HT1080 (cell line): ENCODE measurements at places on chromosomes 2 and 18.
A peak's percentile ranks its signal among the peaks of the same experiment; 100 is the strongest.

GRCh38 chr18:58884680-58885079 lies 20.0 kb downstream of the ZNF532 start:
- DNase-seq: no peak

DNA sequence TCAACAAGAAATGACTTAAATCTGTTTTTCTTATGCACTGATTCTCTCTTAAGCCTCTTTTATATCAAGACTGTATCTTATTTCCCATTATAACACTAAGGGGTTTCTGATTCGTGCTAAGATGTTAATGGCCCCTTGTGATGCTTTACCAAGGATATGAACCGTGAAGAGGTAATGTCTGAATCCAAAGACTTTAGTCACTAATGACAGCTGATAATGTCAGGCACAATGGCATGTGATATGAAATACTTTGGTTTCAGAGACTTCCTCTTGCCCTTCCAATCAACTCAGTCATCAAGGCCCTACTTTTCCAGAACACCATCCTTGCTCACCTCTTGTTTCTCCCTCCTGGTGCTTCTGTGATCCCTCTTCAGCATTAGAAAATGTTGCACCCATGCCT lies 262.8 kb downstream of the KCNE4 start:
- DNase-seq: peak; percentile 21

GRCh38 chr18:36012891-36013290 lies 40.4 kb downstream of the RMP24 start:
- DNase-seq: no peak

DNA sequence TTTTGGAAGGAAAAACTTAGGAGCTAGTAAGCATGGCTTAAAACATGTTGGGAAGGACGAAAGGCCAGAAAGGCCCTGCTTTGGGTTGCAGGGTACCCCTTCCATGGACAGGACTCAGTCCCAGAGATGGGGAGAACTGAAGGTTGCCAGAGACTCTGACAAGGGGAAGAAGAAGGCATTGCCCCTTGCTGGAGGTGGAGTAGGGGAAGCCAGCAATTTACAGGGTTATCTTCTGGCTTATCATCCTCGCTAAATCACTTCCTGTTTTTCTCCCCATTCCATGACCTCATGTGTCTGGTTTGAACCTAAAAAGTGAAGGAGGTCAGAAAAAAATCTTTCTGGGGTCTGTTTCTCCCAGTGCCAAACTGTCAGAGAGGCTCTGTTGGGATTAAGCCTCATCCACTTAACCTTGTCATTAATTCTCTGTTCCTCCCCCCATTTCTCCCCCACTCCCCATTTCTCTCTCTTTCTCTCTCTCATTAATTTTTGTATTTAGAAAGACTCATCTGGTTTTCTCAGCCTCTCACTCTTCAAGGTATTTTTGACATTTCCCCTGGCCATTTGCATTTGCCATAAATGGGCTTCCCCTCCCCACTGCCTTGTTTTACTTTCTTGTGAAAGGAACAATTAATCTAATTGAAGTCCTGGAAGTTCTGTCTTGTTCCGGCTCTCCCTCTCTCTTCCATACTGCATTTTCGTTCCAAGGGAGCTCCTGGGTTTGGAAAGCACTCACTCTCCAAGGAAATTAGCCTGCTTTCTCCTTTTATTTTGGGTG lies 17.4 kb downstream of the NRP2 start:
- DNase-seq: no peak

DNA sequence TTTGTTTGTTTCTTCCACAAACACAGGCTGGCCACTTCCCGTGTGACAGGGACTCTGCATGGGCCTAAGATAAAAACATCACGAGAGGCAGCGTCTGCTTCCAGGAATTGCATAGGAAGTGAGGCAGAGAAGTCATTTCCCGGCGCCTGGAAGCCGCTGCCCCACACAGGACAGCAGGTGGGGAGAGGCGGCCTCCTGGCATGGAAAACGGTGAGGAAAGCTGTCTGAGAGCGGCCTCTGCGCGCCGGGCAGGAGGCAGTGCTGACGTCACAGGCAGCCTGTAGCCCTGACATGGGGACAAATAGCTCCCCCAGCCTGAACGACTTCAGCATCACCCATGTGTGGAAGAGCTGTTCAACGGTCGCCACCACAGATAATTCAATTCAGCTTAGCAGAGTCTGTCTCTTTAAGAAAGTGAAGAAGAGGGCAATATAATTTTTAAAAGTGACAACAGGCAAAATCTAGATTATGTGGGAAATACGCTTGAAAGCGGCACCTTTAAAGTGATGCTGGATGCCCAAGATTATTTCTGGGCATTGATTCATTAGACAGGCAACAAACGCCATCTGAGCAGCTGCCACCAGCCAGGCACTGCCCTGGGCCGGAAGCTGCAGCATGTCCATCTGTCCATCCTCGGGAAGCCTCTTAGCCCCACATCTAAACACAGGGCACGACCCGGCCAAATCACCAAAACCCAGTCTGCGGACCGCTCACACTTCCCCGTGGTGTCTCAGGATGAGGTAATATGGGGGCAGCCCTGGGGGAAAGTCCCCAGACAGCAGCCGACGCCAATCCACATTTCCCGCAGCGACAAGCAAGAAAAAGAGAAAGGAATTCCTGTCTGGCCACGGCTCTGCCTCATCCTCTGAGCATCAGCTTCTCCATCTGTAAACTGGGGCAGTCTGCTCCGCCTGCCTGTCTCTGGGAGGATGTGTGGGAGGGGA lies 138.9 kb downstream of the PXDN start:
- no peak for DNase-seq

GRCh38 chr2:215885536-215885935 lies 127.8 kb downstream of the MREG start:
- no peak for DNase-seq

- no peak for DNase-seq
Observed at GRCh38 chr2:160889439-160890170, 270.6 kb upstream of the TANK start.

GRCh38 chr18:9243029-9243428 lies 91.5 kb upstream of the TWSG1 start:
- DNase-seq: no peak

- DNase-seq: no peak
Observed at GRCh38 chr18:5166606-5167280, 30.3 kb downstream of the AKAIN1 start.

- DNase-seq: no peak
Observed at GRCh38 chr2:145617906-145618305, 1098.0 kb upstream of the ZEB2 start.

GRCh38 chr2:11319939-11320338 lies 24.5 kb downstream of the ROCK2 start:
- DNase-seq: no peak

- no peak for DNase-seq
Observed at GRCh38 chr2:232058931-232059330, 97.4 kb downstream of the DIS3L2 start.

DNA sequence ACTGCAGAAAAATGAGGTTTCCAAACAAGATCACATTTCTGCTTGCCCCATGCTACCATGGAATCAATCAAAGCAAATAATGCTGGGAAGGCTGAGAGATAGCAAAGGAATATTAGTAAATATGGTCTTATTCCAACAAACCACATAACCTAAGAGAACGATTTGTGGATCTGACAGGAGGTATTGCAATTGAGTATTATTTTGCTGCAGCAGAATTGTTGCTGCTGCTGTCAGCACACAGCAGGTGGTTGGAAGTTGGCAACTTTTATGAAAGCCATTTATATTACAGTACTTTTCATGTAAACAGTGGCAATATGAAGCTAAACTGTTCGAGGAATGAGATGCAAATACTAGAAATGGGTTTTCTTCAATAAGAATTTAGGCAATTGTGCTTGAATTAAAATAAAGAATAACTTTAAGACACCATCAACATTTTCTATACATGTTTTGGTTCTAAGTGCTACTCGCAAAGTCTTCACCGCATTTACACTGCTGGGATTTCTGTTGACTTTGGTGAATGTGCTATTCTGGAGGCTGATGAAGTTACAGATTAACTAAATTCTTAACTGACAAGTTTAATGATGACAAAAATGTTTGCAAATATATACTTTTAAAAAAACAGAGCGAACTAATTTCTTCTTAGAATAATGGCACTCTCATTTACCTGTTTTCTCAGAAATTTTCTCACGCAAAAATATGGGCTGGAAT lies 1285.7 kb downstream of the CNTNAP5 start:
- DNase-seq: no peak

GRCh38 chr2:28664120-28664842 lies 87.3 kb upstream of the PPP1CB start:
- DNase-seq: no peak

DNA sequence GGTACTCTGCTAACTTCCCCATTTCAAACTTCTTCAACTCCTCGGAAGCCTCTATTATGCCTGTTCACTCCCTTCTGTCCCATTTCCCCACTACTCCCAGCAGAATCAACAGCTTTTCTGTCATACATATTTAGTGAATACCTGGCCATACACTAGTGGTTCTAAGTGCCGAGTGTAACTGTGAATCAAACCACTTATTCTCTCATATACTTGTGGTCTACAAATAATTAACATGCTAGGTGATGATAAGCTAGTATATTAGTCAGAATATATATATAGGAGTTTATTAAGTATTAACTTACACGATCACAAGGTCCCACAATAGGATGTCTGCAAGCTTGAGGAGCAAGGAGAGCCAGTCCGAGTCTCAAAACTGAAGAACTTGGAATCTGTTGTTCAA lies 150.7 kb downstream of the CCDC102B start:
- DNase-seq: no peak

GRCh38 chr2:148720501-148721001 lies 76.0 kb downstream of the EPC2 start:
- no peak for DNase-seq

DNA sequence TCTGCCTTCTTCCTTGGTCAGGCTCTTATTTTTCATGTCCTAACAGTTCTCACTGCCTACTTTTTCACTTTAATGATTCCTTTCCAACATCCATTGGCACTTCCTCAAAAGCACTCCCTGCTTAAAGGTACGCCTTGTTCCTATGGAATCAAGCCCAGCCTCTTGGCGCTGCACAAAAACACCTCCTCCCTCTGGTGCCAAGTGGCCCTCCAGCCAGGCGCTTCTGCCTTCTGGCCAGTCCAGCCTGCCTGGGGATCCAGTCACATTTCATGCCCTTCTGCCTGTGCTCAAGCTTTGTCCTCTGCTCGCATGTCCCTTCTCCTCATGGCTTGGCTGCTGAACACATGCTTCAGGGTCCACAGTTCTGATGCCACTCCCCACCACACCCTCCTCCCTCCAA lies 6.3 kb downstream of the TPRKB start:
- DNase-seq: no peak

DNA sequence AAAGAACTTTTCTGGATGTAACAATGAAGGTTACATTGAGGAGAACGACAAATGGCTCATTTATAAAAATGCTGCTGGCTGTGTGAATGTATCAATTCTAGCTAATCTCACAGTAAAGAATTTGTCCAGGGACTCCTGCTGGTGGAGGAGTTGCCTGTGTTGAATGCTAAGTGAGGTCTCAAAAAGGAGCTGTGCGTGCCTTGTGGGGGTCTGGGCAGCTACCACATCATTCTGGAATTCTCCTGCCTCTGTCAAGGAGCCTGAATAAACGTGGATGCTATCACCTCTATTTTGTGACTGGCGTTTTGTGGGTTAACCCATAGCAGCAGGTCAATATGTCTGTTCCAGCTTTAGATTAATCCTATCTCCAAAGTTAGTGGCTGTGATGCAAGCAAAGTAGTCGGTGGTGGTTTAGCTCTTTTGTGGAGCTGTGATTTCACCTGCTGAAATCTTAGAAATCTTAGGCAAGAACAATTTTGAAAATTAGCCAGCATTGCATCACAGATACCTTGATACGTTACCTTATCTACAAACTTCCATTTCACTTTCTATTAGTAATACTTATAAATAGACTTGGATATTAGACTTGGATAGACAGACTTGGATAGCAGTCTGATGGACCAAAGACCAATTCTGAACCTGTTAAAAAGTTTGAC lies 96.8 kb downstream of the MTCL1 start:
- DNase-seq: no peak

DNA sequence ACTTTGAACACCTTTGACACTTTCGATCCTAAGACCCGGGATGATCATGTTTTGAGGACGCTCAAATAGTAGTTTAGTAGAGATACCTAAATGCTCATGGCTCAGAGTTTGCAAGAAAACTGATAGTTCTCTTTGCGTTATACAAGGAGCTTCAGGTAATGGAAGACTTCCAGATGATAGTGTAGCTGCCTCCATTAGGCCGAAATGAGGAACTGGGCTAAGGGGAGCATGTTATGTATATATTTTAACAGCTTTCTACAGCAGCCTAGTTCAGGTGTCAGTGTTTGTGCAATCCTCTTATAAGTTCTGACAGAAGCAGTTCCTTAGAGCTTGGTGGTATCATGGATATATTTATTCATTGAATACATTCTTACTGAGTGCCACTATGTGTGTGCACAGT lies 126.7 kb upstream of the EPC2 start:
- DNase-seq: no peak
